ENCODE measurements at places on chromosomes 2 and 18. TPM values are rescaled to one million over a fixed set of nuclear protein-coding genes. Genes with fewer than 3 reads are reported as not detected.

CABYR gene
- total RNA-seq: not detected

MYO3B gene
- not detected for total RNA-seq

HOXD11 gene
- total RNA-seq: not detected

DNA sequence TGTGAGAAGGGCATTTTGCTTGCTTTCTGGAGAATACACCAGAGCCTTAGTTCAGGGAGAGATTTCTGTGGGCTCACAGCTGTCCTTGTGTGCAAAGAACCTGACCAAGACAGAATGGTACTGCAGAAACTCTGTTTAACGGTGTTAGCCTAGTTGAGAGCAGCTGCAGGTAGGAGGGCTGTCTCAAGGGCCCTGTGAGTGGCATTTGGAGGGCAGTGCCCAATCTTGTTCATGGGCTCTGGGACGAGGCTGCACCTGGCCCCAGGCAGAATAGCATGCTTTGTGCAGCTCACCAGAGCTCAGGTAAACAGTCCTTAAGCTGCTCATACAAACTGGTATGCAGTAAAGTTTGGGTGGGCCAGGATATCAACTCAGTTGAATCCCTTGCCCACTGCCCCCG is 16.9 kb upstream of the RGPD4 start:
- no peak for DNase-seq

UGT1A4 gene
- total RNA-seq: 6.7 TPM

GRCh38 chr2:133658020-133658903 is 90.0 kb upstream of the NCKAP5 start:
- DNase-seq: no peak

DNA sequence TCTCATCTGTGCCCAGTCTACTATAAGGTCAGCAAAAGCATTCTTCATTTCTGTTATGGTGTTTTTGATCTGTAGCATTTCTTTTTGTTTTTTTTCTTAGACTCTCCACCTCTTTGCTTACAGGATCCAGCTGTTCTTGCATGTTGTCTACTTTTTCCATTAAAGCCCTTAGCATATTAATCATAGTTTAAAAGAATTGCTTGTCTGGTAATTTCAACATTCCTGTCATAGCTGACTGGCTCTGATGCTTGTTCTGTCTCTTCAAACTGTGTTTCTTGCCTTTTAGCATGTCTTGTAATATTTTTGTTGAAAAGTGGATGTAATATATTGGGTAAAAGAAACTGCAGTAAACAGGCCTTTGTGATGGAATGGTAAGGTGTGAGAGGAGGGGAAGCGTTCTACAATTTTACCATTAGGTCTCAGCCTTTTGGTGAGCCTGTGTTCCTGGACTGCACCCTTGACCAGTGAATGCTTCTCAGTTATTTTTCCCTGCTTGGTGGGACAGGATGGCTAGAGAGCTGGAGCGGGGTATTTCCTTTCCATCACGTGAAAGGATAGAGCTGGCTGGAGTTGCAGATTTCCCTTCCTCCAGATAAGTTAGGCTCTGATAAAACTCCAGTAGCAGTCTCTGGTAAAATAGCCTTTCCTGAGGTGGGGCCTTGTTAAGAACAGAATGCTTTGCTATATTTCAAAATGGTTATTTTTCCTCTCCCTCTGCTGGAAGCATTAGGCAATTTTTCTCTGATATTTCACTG is 65.4 kb downstream of the PLA2R1 start:
- DNase-seq: no peak

THAP4 gene
- 16.0 TPM for total RNA-seq

DNA sequence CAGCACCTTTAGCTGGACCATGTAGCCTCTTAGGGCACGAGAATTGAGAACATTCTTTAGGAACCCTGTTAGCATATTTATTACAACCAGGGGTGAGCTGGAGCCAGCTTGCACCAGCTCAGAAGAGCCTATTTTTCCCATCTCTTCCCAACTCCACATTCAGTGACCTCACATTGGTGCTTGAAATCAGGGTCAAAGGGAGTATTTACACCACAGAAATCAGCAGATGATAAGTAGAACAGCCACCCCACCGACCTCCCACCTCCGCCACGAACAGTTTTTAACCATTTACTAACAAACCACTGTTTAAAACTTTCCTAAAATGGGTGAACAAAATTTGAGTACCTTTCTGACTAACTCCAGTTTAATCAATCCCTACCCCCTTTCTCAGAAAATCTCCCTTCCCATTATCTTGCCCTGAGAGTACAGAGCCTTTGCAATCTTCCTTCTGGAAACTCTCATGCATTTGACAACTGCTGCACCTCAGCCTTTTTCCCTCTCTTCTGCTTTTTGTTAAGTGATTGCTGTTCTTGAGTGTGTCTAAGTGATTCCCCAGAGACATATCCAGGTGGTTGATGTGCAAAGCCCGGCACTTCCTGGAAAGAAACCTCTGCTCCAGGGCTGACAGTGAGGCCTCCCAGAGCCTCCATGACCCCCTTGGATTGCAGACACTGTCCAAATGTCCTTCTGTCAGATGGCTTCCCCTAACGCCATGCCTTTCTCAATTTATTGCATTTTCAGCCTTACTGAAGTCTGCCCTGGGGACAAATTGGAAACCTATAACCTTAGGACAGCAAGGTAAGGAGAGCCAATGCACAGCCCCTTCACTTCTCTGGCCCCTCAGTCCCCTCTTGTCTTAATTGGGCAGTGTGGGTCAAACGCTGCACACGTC is 389.5 kb upstream of the TNP1 start:
- no peak for DNase-seq

- no peak for DNase-seq
Observed at GRCh38 chr2:19865151-19865550, 36.6 kb downstream of the TTC32 start.

DNA sequence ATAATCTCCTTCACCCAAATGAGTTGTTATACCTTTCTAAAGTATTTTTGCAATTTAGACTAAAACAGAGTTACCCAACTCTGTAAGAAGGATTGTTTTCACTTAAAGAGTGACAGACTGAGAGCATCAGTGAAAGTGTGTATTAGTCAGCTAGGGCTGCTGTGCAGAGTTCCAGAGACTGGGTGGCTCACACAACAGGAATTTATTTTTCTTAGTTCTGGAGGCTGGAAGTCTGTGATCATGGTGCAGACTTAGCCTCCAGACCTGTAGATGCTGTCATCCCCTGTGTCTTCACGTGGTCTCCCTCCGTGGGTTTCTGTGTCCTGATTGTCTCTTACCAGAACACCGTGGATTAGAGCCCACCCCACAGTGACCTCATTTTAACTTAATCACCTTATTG is 40.0 kb downstream of the BCL2L11 start:
- DNase-seq: no peak

LHCGR gene
- not detected for total RNA-seq

DNA sequence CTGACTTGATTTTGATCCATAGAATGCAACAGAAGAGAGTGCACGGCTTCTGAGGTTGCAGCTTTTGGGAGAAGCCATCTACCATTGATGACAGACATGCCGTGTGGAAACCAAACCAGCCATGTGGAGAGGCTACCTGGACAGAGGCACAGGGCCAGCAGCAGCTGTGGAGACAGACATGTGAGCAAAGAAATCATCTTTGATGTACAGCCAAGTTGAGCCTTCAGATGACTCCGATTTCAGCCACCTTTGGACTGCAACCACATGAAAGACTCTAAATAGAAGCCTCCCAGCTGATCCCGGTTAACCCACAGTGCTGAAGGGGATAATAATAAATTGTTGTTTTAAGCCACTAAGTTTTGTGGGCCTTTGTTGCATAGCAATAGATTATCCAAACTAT is 54.2 kb downstream of the TSN start:
- no peak for DNase-seq

DNA sequence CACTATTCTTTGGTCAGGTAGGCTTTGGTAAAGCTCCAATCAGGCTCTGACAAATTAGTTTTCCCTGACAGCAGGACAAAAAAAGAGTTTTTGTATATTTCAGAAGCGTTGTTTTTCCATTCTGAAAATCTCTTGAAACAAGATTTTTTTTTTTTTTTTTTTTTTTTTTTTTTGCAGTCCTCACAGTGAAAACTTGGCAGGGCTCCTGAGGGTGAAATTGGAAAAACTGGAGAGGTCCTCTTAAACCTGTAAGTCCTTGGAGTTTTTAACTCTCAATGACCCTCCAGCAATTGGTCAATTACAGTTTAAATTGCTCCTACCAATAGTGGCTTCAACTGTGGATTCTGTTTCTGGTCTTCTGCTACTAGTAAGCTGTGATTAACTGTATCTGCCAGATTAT is 244.5 kb upstream of the PKDCC start:
- DNase-seq: no peak

LRRC30 gene
- total RNA-seq: not detected

- DNase-seq: no peak
Observed at GRCh38 chr18:26943906-26944305, 78.4 kb upstream of the AQP4 start.

GRCh38 chr18:48002933-48003365 is 72.5 kb upstream of the SMAD2 start:
- peak; percentile 51 for DNase-seq

DNA sequence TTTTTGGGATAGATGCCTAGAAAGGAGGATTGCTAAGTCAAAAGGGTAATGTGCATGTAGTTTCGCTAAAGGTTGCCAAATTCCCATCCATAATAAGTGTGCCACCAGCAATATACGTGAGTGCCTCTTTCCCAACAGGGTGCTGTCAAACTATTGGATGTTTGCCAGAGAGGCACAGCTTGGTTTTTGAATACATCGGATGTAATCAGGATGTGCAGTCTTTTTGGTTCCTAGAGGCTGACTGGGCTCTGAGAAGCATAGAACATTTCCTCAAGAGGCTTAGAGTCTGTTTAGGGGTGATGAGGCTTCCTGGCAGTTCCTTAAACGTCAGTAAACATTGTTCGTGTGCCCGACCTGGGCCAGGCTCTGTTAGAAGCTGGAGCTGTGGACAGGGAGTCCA is 28.0 kb downstream of the AGAP1 start:
- DNase-seq: no peak

DNA sequence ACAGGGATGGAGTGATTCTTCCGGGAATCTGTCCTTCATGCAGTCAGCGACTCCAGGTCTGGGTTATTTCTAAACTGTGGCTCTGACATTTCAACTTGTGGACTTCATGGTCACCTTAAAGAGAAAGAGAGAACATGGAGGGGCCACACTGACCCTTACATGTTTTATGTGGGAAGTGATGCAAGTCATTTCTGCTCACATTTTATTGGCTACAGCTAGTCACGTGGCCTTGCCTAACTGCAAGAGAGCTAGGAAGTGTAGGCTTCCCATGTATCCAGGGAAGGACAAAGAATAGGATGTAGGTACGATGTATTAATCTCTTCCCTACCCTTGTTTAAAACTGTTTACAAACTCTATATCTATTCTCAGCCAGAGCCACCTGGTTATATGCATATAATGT is 30.3 kb upstream of the AFTPH start:
- DNase-seq: no peak

GRCh38 chr2:241560883-241561474 is 2.4 kb downstream of the BOK start:
- peak; percentile 70 for DNase-seq

DNA sequence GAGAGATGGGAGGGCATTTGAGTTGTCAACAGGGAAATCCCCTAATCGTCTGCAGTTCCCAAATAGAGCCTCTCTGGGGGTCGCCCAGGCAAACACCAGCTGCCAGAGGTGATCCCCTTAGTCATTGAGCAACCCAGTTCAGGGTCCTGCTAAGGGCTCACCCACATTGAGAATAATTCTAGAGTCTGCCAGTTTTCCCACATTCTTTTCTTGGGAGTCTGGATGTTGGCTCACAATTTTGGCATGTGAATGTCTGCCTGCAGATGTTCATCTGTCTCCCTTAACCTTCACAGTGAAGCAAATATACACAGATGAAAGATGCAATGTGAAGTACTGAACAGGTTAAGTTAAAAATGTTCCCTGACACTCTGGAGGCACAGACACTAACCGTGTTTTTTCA is 11.4 kb upstream of the SMIM21 start:
- DNase-seq: no peak

CYS1 gene
- total RNA-seq: 33.8 TPM

Data from stomach (tissue), 19 donors.